ENCODE measurements at places on chromosomes 6 and 20. TPM values are rescaled to one million over a fixed set of nuclear protein-coding genes. Genes with fewer than 3 reads are reported as not detected.

The LINC00237 gene
- total RNA-seq, result not detected

The SLPI gene
- total RNA-seq, result not detected

The CCDC28A gene
- 26.9 TPM for total RNA-seq

The DOK5 gene
- total RNA-seq, result 27.5 TPM

The TENT5A gene
- total RNA-seq, result 27.2 TPM

The TRIM15 gene
- not detected for total RNA-seq

The TCF15 gene
- not detected for total RNA-seq

The CGAS gene
- total RNA-seq, result 6.5 TPM

The SF3B5 gene
- 72.0 TPM for total RNA-seq

The MCCD1 gene
- total RNA-seq, result not detected

The C6orf136 gene
- total RNA-seq, result 3.2 TPM

The PRL gene
- total RNA-seq, result not detected

The PHACTR3 gene
- total RNA-seq, result not detected

The TMEM244 gene
- total RNA-seq, result not detected

The RIPPLY2 gene
- 0.29 TPM for total RNA-seq

The RAB32 gene
- 119 TPM for total RNA-seq

The AP5S1 gene
- 23.0 TPM for total RNA-seq

The SLC35D3 gene
- not detected for total RNA-seq

The COL12A1 gene
- 506 TPM for total RNA-seq

The LY6G6C gene
- total RNA-seq, result not detected

The LY6G5B gene
- total RNA-seq, result 3.8 TPM

The HSF2 gene
- total RNA-seq, result 33.3 TPM

The CPNE5 gene
- total RNA-seq, result 0.15 TPM

The TEAD3 gene
- total RNA-seq, result 13.5 TPM

The ADGRF5 gene
- total RNA-seq, result under 0.01 TPM

The BTN1A1 gene
- not detected for total RNA-seq

The SNX21 gene
- 153 TPM for total RNA-seq

The SSTR4 gene
- not detected for total RNA-seq

The ASF1A gene
- 12.1 TPM for total RNA-seq

The PRRT1 gene
- 0.44 TPM for total RNA-seq

The COMMD7 gene
- 32.3 TPM for total RNA-seq

The CLVS2 gene
- total RNA-seq, result under 0.01 TPM

The LTB gene
- total RNA-seq, result not detected

The TRIM40 gene
- not detected for total RNA-seq

The ZC3H12D gene
- 0.15 TPM for total RNA-seq

The RBPJL gene
- total RNA-seq, result not detected
